ENCODE measurements at places on chromosomes 4 and X.

GRCh38 chrX:78326401-78326800, 1.0 kb downstream of the CYSLTR1 start:
- no peaks in the 10 kb centered on the region for H3K36me3 ChIP-seq
- no peaks in the 10 kb centered on the region for H3K4me1 ChIP-seq
- no peak overlapping the region for H3K27ac ChIP-seq
- no peak for DNase-seq
- no peak overlapping the region for H3K4me3 ChIP-seq

GRCh38 chr4:138056541-138056940, 185.6 kb downstream of the SLC7A11 start:
- H3K27ac ChIP-seq: no peak overlapping the region
- no peak overlapping the region for H3K4me3 ChIP-seq
- H3K4me1 ChIP-seq: no peaks in the 10 kb centered on the region
- no peaks in the 10 kb centered on the region for H3K27me3 ChIP-seq
- no peak for DNase-seq

- H3K27me3 ChIP-seq: no peaks in the 10 kb centered on the region
- DNase-seq: no peak
- no peaks in the 10 kb centered on the region for H3K4me1 ChIP-seq
- H3K4me3 ChIP-seq: no peak overlapping the region
- no peaks in the 10 kb centered on the region for H3K36me3 ChIP-seq
Observed at GRCh38 chr4:91170768-91171167, 1043.6 kb downstream of the CCSER1 start.

- no peaks in the 10 kb centered on the region for H3K36me3 ChIP-seq
- no peak overlapping the region for H3K4me3 ChIP-seq
- DNase-seq: no peak
- H3K4me1 ChIP-seq: peaks cover 24% of the 10 kb centered on the region
Observed at GRCh38 chr4:61203436-61203790, 3.3 kb downstream of the ADGRL3 start.

GRCh38 chr4:98624642-98625041, 33.8 kb downstream of the TSPAN5 start:
- H3K27me3 ChIP-seq: no peaks in the 10 kb centered on the region
- no peaks in the 10 kb centered on the region for H3K4me1 ChIP-seq
- no peaks in the 10 kb centered on the region for H3K36me3 ChIP-seq
- H3K27ac ChIP-seq: no peak overlapping the region

GRCh38 chr4:26873391-26874026, 12.9 kb downstream of the STIM2 start:
- no peak overlapping the region for H3K27ac ChIP-seq
- H3K4me1 ChIP-seq: peaks cover 10% of the 10 kb centered on the region
- DNase-seq: no peak
- no peak overlapping the region for H3K4me3 ChIP-seq
- no peaks in the 10 kb centered on the region for H3K36me3 ChIP-seq

DNA sequence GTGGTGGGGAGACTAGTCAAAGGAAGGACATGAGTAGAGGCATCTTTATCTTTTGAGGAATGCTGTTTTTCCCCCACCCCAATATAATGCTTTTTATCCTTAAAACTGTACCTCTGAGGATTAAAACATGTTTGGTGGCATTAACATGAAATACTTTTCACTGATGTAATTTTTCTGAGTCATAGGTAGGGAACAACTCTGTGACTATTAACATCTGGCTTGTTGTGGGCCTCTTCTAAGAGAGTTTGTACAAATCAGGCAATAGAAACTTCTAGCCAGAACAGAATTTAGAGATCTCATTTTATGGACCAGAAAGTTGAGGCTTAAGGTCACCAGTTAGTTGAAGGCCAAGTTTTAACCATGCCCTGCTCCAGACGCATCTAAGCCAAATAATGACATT, 207.6 kb downstream of the SOX3 start:
- no peaks in the 10 kb centered on the region for H3K27me3 ChIP-seq
- H3K4me3 ChIP-seq: no peak overlapping the region
- H3K4me1 ChIP-seq: no peaks in the 10 kb centered on the region

GRCh38 chr4:25889589-25890503, 24.2 kb upstream of the SMIM20 start:
- H3K27ac ChIP-seq: no peak overlapping the region
- H3K36me3 ChIP-seq: no peaks in the 10 kb centered on the region
- no peak for DNase-seq
- no peaks in the 10 kb centered on the region for H3K4me1 ChIP-seq
- no peaks in the 10 kb centered on the region for H3K27me3 ChIP-seq
- H3K4me3 ChIP-seq: no peak overlapping the region

GRCh38 chr4:76270244-76271175, 19.0 kb downstream of the FAM47E start:
- no peaks in the 10 kb centered on the region for H3K27me3 ChIP-seq
- no peak for DNase-seq
- no peak overlapping the region for H3K27ac ChIP-seq
- H3K36me3 ChIP-seq: no peaks in the 10 kb centered on the region
- H3K4me1 ChIP-seq: no peaks in the 10 kb centered on the region
- no peak overlapping the region for H3K4me3 ChIP-seq

All from body of pancreas (tissue), 4 donors.